NCI-H69 (cell line): ENCODE measurements at places on chromosomes 2 and 18.

DNA sequence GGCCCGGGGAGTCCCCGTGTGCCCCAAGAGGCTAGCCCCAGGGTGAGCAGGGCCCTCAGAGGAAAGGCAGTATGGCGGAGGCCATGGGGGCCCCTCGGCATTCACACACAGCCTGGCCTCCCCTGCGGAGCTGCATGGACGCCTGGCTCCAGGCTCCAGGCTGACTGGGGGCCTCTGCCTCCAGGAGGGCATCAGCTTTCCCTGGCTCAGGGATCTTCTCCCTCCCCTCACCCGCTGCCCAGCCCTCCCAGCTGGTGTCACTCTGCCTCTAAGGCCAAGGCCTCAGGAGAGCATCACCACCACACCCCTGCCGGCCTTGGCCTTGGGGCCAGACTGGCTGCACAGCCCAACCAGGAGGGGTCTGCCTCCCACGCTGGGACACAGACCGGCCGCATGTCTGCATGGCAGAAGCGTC lies 16.9 kb upstream of the FAHD2A start:
- DNase-seq, result no peak

- no peak for DNase-seq
These were observed 88.3 kb upstream of the LRATD1 start for GRCh38 chr2:14544247-14544646.

GRCh38 chr2:208638059-208638458 lies 231.5 kb downstream of the PTH2R start:
- DNase-seq, result peak; percentile 68

GRCh38 chr2:142876423-142876822 lies 1.0 kb upstream of the KYNU start:
- no peak for DNase-seq

- peak; percentile 43 for DNase-seq
These were observed 216.1 kb downstream of the KCNJ3 start for GRCh38 chr2:154914561-154914960.

DNA sequence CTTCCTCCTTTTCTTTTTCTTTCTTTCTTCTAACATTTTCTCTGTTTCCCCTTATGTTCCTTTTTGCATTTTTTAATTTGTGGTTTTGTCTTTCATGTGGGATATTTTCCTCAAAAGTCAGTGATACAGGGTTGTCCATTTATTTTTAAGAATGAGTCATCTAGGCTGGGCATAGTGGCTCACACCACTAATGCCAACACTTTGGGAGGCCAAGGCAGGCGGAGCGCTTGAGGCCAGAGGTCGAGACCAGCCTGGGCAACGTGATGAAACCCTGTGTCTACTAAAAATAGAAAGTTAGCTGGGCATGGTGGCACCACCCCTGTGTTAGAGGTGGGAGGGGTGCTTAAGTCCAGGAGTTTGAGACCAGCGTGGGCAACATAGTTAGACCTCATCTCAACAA lies 35.8 kb downstream of the KATNAL2 start:
- no peak for DNase-seq

- DNase-seq, result peak; percentile 7
These were observed 293.2 kb downstream of the ALK start for GRCh38 chr2:29628108-29628745.

DNA sequence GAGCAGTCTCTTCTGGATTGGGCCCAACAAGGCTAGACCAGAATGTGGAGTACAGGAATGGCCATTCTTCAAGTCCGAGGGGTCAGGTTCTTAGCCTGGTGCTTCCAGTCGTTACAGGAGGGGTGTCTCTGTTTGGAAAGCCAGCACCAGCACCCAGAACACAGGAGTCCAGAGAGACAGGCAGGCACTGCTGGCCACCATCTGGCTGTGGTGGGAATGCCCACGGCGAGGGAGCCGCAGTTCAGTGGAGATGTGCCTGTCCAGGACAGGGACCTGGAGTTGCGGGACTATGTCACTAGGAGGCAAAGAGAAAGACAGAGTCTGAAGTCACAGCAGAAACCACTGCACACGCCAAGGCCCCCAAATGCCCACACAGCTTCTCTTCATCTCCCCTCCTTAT lies 59.1 kb downstream of the TRABD2A start:
- DNase-seq, result no peak

- DNase-seq, result no peak
These were observed 48.3 kb downstream of the LAMA3 start for GRCh38 chr18:23737578-23737977.

DNA sequence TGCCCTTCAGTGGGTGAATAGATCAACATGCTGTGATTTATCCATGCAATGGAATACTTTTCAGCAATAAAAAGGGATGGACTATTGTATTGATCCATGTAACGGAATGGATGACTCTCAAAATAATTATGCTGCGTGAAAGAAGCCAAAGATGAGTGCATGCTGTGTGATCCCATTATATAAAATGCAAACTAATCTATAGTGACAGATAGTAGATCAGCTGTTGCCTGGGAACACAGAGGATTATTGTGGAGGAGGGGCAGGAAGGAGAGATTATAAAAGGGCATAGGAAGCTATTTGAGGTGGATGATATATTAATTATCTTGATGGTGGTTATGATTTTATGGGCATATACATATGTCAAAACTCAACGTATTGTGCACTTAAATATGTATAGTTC lies 55.5 kb upstream of the ADAM23 start:
- DNase-seq, result peak; percentile 24

DNA sequence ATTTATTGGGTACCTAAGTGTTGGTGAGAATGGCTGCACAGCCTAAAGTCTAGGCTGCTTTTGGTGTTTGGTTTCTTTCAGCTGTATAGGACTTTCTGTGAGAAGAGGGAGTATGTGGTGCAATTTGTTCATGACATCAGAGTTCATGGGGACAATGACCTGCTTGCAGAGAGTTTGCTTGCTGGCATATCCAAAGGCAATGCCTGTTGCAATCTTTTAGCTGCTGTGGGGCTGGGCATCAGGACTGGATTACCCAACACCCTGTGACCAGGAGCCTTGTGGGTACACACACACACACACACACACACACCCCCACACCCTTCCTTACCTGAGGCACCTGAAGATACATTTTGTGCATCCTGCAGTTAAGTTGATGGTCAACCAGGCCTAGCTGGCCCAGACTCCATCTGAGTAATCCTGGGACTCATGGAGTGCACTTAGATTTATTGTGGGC lies 68.4 kb downstream of the LIPG start:
- no peak for DNase-seq

DNA sequence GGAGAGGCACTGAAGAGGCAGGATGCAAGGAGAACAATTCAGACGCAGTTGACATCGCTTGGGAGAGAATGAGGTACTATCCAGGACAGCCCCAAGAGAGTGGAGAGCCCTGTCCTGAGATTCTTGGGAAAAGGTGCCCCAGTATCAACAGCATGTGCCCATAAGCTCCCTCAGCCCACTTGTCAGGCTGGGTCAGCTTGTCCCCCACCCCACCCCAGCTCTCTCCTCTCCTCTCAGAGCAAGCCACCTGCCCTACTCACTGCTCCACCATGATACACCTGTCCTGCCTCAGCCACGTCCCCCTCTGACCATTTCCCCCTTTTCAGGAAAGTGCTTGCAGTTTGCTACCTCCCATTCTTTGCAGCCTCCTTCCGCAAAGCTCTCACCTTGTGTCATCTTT lies 111.8 kb downstream of the XRCC5 start:
- DNase-seq, result no peak

- peak; percentile 8 for DNase-seq
These were observed 172.0 kb downstream of the SLC4A10 start for GRCh38 chr2:161796192-161796591.

DNA sequence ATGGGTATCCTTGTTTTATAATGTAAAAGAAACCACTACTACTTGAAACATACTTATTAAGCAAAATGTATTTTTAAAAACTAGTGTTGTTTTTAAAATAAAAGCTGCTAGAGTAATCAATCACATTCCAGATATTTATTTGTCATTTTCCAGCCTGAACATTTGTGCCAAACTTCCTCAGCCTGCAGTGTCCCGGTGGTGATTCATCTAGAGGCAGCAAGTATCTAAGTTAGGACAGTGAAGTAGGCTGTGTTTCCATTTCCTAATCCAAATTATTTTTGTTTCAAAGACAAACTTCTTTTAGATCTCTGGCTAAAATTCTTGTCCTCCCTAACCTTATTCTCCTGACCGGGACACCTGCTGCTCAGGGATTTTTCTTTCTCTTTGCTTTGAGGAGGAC lies 12.8 kb upstream of the GCG start:
- no peak for DNase-seq
